Activated gamma-delta T cell treated with Interleukin-2 at 50 U/mL for 16 hours (primary cell): ENCODE measurements at places on chromosomes 11 and 22.

- no peak for DNase-seq
Measured at GRCh38 chr11:30342736-30343166, 19.8 kb downstream of the ARL14EP start.

DNA sequence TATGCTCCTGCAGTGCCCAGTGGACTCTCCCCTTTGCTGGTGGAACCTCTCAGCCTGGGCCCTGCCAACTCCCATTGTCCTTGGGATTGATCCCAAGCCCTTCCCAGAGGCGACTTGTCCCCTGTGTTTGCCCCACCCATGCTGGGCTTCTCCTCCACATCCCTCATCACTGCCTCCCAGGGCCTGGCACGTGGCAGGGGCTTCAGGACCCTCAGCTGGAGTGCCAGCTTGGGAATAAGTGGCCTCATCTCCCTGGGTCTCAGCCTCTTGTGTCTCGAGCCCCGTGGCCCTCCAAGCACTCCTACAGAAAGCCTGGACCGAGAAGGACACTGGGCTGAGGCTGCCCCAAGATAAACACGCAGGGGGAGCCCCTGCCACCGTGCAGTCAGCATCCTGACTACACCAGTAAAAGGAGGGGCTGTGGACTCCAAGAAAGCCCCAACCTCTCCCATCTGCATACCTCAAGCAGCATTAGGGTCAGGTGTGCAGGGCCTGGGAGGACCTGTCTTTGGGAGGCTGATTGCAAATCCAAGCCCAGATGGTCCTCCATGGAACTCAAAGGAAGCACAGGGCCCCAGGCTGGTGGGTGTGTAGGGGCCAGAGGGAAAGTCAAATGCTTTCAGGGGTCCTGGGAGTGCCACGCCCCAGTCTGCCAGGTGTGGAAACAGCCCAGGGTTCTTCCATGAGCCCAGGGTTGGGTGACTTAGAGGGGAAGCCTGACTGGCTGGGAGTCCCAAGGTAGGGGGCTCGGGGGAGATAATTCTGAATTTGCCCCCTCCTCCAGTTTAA is 9.5 kb upstream of the GNAZ start:
- DNase-seq: no peak

DNA sequence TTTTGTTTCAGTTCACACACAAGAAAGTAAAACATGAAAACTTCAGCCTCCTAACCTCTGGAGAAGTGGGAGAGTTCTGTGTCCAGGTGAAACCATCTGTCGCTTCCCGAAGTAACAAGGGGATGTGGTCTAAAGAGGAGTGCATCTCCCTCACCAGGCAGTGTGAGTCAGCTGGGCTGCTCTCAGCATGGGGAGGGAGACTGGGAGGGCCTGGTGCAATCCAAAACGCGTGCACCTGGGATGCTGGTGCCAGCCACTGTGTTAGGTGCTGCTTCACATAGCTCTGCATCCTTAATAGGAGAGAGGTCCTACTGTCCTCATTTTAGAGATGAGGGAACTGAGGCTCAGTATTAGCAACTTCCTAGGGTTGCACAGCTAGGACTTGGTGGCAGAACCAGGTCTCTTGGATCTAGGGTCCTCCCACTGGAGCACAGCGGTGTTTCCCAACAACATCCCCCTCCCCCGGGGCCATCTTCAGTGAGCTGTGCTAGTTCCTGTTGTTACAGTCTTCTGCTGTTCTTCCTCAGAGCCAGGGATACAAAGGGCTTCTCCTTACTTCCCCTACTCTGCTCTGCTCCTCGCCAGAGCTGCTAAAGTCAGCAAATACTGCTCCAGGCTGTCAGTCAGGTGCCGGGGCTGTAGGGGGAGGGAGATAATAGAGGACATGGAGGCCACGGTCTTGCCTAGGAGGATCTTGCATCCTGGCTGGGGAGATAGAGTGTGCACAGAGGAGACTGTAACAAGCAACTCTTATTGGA is 8.0 kb downstream of the IL10RA start:
- no peak for DNase-seq

DNA sequence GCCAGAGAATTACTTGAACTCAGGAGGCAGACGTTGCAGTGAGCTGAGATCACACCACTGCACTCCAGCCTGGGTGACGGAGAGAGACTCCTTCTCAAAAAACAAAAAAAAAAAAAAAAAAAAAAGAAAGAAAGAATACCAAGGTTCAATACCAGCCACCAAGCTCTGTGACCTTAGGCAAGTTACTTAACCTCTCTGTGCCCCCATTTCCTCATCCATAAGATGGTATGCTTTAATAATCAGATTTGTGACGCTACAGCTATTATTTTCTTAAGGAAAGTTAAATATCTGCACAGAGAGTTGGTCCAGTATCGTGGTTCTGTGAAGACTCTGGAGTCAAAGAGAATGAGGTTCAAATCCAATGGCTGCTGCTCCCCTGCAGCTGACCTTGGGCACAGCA is 57.3 kb upstream of the FADD start:
- no peak for DNase-seq

- DNase-seq: no peak
Measured at GRCh38 chr22:21686634-21687393, 21.0 kb downstream of the PPIL2 start.

DNA sequence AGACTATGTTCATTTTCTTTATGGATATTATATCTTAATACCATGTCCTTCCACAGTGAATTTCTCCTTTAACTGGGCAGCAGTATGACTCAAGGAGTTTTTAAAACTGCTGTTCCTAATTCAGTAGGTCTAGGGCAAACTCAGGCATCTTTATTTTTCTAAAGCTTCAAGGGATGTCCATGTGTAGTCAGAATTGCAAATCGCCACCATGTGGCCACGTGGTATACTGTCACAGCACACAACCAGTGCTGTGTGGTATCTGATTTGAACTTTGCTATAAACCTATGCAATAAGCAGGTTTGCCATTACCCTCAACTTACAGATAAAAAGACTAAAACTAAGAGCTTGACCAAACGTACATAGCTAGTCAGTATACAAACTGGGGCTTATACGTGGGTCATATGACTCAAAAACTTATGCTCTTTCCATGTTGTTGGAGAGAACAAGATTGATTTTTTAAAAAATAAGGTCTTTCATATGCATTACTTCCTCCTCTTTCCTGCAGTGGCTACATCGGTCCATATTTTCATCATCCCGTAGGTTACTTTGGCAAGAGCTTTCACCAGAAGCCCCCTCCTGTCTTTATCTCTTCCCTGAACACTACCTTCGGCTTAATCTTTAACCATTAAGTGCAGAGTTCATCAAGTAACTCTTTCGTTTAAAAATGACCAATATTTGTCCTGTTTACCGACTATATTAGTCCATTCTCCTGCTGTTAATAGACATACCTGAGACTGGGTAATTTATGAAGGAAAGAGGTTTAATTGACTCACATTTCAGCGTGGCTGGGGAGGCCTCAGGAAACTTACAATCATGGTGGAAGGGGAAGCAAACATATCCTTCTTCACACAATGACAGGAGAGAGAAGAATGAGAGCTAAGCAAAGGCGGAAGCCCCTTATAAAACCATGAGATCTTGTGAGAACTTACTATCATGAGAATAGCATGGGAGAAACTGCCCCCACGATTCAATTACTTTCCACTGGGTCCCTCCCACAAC is 8.0 kb upstream of the HTATIP2 start:
- DNase-seq: no peak

DNA sequence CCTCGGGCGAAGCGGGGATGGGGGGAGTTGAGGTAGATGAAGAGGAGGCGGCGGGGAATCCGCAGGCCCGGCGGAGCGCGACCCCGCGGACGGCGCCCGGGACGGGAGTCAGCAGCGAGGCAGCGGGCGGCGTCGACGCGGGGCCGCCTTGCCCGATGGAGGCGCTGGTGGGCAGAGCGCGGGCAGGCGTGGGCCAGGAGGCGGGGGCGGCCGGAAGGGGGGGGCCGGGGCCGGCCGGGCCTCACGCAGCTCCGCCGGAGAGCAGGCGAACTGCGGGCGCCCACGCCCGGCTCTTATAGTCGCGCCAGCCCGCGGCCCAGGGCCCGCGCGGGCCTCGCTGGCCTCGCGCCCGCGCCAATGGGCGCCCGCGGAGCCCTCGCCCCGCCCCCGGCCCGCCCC is at the start of gene IGF2:
Gene IGF2 (minus strand): TSS at position 267 of the 399 bp plus-strand sequence. CDS start 3,866 bp downstream, outside the sequence.
- DNase-seq: no peak

- no peak for DNase-seq
Measured at GRCh38 chr22:44172370-44173108, 8.2 kb upstream of the PARVG start.

GRCh38 chr11:41306431-41306830 is 153.0 kb downstream of the LRRC4C start:
- DNase-seq: no peak

GRCh38 chr11:2265396-2265795 is 5.0 kb downstream of the ASCL2 start:
- no peak for DNase-seq

DNA sequence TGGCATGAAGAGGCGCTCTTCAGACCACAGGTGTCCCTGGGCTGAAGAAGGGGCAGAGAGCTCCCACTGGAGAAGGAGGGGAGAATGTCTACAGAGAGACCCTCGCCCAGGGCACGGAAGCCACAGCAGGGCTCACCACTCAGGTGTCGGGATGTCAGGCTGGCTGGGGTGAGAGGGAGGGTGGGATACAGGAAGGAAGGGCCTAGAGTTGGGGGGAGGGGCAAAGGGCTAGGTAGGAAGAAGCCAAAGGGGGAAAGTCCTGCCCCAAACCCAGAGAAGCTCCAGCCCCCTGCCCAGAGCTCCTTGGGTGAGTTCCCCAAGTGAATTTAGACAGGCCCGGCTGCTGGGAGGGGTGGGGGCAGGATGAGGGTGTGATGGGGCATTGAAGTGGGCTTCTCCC is 232.0 kb downstream of the CEP164 start:
- DNase-seq: no peak

DNA sequence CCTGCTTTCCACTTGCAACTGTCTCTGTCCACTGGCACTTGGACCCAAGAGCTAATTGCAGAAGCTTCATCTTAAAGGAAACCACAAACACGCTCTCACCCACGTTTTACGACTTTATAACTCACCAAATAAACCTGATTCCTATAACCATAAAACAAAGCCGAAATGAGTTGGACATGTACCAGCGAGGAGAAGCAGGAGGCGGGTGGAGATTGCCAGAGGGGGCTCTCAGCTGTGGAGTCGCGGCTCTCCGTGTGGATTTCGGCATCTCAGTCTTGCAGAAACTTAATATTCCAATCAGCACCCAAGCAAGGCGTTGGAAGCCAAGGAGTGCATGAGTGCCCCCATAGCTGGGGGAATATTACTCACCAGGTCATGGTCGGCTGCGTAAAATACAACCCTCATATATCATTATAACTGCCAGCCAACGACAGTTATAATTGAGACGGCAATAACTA is 483.6 kb downstream of the MN1 start:
- DNase-seq: no peak

DNA sequence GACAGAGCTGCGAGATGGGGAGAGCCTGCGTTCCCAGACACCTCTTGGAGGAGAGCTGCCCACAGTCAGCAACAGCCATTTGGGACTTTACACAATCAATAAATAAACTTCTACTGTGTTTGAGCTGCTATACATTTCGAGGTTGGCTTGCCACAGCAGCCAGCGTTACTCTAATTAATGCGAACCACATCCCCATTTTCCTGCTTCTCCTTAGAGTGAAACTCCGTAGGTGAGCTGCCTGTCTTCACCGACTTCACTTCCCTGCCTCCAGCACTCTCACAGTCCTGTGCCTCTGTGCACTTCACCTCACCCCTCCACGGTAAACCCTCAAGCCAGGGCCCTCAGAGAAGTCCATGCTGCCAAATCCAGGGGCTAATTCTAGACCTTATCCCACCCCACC is 5.9 kb upstream of the SLC22A12 start:
- no peak for DNase-seq

DNA sequence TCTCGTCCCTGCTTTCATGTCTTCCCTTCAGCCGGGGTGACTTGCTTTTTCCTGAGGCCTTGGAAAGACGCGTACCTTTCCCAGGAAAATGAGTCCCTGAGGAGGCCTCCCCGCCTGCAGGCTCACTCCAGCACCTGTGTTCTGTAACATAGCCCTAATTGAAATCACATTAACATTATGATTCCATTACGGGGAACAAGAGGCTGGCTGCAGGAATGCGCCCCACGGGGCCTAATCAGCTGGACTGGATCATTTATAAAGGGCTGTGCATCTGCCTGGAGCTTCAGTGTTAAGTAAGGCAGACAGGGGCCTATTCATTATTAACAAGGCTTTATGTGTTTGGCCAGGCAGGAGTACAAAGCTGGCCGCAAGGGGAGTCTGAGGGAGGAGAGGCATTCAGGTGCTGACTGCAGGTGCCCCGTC is 41.9 kb upstream of the TSPAN18 start:
- DNase-seq: no peak

DNA sequence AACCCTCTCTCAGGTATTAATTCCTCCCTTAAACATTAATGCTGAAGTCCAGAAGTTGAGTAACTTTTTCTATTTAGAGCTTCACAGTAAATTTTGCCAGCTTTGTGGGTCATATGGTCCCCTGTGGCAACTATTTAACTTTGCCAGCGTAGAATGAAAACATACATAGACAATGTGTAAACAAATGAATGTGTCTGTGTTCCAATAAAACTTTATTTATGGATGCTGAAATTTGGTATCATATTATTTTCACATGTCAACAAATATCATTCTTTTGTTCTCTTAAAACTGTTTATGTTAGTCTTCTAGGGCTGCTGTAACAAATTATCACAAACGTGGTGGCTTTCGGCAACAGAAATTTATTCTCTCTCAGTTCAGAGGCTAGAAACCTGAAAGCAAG is 85.1 kb downstream of the TMEM135 start:
- no peak for DNase-seq

GRCh38 chr11:87185228-87185627 is 147.5 kb downstream of the TMEM135 start:
- DNase-seq: no peak

GRCh38 chr11:8081591-8082250 is 710 bp downstream of the TUB start:
- DNase-seq: no peak

DNA sequence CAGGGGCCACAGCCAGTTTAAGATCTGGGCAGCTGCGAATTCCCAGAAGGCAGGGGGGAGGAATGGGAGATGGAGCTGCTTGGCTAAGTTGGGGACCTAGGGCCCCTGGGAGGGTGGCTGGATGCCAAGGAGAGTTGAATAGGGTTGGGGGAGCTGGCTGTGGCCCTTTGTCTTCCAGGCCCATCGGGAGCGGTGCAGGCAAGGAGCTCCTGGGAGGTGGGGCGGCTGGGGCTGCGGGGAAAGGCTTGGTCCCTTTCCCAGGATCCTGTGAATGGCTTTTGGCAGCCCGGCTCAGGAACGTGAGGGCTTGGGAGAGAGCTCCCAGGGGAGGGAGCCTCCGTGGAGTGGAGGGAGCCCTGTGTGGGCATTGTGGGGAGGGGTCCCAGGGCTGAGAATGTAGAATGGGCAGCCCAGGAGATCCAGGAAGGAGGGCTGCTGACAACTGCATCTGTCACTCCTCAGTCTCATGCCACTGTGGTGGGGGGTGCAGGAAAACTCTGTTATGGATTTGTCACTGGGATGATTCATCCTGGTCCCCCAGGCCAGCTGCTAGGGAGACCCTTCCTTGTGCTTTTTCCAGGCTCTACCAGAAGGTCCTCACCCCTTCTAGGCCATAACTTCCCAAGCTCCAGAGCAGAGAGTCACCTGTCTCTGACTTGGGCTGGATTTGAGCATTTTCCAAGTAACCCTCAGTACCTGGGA is 6.0 kb downstream of the FREY1 start:
- DNase-seq: no peak
